ENCODE measurements at places on chromosomes 2 and 18. TPM values are rescaled to one million over a fixed set of nuclear protein-coding genes. Genes with fewer than 3 reads are reported as not detected.

The OSBPL1A gene
- 5.4 TPM for total RNA-seq

The DNMT3A gene
- 83.1 TPM for total RNA-seq

DNA sequence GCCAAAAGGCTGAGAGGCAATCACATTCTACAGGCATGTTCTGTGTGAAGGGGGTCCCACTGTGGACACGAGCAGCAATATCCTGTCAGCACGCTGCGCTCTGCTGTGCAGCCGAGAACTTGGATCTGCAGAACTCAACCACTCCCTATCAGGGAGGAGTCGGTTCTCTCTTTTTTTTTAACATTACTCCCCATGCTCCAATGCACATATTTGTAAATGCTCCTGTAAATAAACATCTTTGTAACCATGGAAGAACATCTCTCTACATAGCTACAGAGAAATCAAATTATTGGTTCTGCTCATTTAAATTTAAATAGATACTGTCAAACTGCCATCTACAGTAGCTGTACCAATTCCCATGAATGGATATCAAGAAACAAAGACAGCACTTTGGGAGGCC is 3.0 kb upstream of the ANKRD23 start:
- DNase-seq: no peak

DNA sequence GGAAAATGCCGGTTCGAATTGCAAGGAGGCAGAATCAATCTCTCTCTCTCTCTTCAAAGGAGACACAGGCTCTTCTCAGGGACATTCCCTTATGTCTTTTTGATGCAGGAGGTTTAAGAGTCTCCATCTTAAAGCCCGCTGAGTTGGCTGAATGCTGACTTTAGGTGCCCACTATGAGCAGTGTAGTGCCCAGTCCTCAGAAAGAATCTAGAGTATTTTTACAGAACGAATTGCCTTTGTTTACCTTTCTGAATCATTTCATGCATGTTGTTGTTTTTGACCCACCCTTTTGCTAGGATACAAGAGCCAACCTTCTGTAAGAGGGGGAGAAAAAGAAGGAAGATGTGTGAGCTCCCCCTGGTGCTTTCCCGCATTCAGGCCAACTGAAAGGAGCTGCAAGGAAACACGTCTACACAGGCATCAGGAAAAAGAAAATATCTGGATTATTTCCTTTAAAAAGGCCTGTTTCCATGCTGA is 193.5 kb upstream of the TCF4 start:
- DNase-seq: no peak

GRCh38 chr2:145124085-145124484 is 604.2 kb upstream of the ZEB2 start:
- DNase-seq: no peak

- no peak for DNase-seq
Observed at GRCh38 chr2:233013027-233013461, at the start of gene NGEF. Gene NGEF (minus strand): TSS chr2:233013256. CDS start chr2:232974890, 38,366 bp downstream.

Measured in activated naive CD4-positive, alpha-beta T cell treated with anti-CD3 and anti-CD28 coated beads, Interleukin-2, amount 50 U/mL, for 72 hours (primary cell).